ENCODE measurements at places on chromosomes 5 and 9. TPM values are rescaled to one million over a fixed set of nuclear protein-coding genes. Genes with fewer than 3 reads are reported as not detected.

The NRG2 gene
- not detected for polyA plus RNA-seq

The HRCT1 gene
- polyA plus RNA-seq, result 0.44 TPM

The ARHGEF28 gene
- 4.8 TPM for polyA plus RNA-seq

The PKD2L2 gene
- polyA plus RNA-seq, result not detected

The NUTM2G gene
- not detected for polyA plus RNA-seq

The DNM1 gene
- 0.68 TPM for polyA plus RNA-seq

The TNC gene
- polyA plus RNA-seq, result 1.9 TPM

The REXO4 gene
- 12.1 TPM for polyA plus RNA-seq

The DNAJC21 gene
- 8.8 TPM for polyA plus RNA-seq

The PCDHB14 gene
- polyA plus RNA-seq, result 0.23 TPM

The CCDC69 gene
- 28.6 TPM for polyA plus RNA-seq

The CDKN2A gene
- 0.76 TPM for polyA plus RNA-seq

DNA sequence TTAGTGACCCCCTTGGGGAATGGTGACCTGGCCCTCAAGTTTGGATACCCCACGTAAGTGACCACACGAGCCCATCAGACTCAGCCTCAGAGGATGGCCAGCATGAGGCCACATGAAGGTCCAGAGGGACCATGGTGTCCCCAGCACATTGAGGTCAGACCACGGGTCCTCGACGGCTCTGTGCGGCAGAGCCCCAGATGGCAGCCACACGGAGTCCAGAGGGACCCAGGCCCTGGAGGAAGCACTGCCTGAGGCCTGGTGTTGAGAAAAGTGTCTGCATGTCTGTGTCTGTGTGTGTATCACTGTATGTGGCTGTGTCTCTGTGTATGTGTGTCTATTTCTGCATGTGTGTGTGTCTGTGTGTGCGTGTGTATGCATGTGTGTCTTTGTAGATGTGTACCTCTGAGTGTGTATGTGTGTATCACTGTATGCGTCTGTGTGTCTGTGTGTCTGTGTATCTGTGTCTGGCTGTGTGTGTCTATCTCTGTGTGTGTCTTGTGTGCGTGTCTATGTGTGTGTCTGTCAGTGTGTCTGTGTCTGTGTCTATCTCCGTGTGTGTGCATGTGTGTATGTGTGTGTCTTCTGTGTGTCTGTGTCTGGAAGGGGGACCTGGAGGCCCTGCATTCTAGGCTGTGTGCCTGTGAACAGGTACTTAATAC lies 992 bp downstream of the LCNL1 start:
- DNase-seq, result no peak

GRCh38 chr5:107601076-107601475 lies 69.7 kb downstream of the EFNA5 start:
- DNase-seq, result no peak

- DNase-seq, result no peak
Measured at GRCh38 chr9:16245756-16246440, 624.6 kb downstream of the BNC2 start.

DNA sequence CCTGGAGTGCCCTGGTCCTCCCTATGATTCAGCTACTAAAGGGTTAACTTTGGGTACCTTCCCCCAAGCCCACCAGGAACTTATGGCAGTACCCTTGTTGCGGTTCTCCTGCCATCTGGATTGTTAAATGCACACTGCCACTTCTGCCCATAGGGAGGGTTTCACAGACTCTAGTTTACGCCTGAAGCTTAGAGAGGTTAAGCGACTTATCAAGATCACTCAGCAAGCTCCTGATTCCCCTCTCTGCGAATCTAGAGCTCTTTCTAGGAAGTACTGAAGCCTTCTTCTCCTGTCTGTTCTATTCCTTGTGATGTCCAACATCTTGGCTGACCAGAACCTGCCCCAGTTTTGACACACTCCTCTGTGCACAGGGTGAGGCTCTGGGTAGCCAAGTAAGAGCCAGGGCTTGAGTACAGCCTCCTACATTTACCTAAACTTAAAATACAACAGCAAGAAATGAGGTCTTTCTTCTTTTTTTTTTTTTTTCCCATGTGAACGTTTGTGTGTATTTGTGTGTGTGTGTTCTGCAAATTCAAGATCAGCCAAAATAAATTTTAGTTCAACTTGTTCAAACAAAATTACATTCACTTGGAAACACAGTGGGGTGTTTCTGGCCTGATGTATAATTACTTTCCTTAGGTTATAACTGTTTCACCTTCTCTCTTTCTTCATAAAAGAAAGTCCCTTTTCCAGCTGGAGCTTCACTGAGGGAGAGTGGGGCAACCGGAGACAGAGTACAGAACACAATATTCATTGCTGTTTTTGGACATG lies 28.7 kb upstream of the KLF4 start:
- DNase-seq, result no peak

GRCh38 chr5:176541338-176542134 lies 4.3 kb upstream of the RNF44 start:
- DNase-seq, result no peak

GRCh38 chr9:29556317-29556716 lies 1983.0 kb upstream of the C9orf72 start:
- DNase-seq, result no peak

DNA sequence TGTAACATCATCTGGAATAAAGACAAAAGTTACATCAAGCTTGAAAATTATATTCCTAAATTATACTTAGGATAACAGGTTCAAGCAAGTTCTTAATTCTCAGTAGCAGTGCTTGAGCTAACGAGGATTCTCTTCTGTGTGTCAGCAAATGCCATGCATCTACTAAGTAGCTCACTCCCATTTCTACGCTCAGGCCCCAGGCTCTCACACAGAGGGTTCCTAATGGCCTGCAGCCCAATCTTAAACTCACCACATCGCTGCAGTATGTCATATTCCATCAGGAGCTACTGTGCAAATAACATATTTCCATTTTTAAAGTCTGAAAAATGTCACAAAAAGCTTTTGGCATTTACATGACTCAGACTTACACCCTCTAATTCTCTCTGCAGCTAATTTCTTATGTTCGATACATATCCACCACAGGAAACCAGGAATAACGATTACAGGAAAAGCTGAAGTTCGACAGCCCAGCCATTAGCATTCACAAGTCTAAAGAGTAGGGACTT lies 474.8 kb downstream of the EFNA5 start:
- no peak for DNase-seq

GRCh38 chr9:86042199-86042978 lies 57.0 kb downstream of the GOLM1 start:
- DNase-seq, result no peak

DNA sequence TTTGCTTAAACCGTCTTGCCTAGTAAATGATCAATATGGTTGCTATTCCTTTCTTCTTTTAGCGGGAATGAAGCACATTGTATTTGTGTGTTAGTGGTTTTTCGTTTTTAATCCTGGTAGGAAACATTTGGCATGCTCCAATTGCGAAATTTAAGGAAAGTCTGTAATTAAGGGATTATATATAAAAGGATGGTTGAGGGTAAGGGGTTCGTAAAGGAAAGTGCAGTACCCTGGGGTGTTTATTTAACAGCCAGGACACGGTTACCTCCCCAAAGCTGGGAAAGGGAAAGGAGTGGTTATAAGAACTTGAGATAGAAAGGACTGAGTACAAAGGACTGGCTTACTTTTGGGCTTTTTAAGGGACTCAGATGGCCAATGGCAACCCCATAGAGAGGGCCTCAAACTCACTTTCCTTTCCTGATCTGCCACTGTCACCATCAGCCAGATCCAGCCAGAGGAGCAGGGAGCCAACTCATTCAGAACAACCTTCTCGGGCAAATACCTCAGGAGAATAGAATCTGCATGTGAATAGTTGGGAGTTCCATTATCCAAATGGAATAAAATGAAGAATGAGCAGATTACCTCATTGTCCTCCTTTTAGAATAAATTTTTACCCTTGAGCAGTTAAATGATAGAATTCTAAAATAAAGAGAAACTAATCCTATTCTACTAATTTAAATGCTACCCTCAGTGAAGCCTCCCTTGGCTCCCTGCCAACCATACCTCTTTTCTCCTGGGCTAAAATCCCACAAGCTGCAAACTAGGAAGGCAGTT lies 117.7 kb downstream of the SNCAIP start:
- DNase-seq, result no peak

DNA sequence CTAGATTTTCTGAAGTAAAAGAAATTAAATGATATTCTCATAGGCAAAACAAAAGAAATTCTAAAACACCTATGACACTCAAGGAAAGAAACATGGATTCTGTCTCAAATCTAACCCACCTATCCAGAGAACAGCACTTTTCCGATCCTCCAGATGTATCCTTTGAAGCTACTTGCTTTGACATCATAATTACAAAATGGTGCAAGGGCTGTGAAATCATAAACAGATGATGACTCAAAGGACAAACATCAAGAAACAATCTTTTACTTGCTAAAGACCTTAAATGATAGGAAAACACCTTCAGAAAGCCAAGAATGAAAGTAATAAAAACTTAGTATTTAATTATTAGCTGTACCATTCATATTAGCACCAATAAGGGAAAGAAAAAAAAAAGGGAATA lies 202.6 kb downstream of the DENND1A start:
- DNase-seq, result no peak

- no peak for DNase-seq
Measured at GRCh38 chr9:136545692-136545964, 220 bp downstream of the NOTCH1 start.

DNA sequence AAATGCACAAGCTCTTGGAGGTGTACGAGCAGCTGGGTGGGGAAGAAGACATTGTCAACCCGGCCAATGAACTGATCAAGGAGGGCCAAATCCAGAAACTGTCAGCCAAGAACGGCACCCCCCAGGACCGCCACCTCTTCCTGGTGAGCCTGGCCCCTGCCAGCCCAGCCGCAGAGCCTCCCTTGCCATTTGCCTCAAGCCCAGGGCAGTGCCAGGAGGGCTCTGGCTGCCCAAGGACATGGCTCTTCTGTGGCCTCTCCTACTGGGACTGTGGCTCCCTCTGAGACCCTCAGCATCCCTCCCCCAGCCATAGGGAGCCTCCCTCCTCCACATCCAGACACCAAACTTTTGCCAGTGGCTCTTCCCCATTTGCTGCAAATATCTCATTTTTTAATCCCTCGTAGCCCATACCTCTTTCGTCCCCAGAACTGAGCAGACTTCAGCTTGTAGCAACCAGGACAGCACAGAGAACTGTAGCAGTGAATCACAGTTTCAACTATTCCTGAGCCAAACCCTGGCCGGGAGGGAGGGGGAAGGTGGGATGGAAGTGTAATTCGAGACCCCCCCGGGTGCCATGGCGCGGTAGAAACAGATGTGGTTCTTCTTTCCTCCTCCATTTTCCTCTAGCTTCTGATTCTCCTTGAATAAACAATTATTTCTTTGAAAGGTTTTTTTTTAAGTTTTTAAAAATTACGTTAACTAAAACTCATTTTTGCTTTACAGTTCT lies 44.5 kb upstream of the SUSD3 start:
- DNase-seq, result no peak

DNA sequence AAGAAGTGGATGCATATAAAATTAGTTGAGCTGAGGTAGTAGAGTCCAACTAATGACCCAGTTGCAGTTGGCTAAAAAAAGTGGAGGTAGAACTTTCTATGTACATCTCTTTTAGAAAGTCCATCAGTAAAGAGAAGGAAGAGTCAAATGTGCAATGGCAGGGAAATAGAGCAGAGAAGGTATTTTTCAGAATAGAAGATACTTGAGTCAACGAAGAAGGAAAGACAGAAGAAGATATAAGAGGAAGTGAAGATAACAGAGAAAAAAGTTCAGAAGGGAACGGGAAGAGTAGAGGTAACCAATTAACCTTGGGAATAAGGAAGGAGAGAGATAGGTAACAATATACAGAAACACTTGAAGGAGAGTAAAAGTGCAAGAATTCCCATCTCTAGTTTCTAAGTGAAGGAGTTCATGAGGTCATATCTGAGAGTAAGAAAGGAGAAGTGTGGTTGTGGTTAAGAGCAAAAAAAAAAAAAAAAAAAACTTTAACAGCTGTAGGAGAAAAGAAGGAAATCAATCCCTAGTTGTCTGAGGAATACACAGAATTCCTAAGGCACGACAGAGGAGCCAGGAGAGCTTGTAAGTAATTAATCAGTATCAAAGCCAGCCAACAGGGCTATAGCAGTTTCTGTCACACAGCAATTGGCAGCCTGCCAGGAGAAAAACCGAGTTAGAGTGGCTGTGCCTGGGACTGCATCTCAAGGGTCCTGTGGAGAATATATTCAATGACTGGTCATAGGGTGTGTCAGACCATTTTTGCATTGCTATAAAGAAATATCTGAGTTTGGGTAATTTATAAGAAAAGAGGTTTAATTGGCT lies 61.0 kb downstream of the ARL15 start:
- peak; percentile 71 for DNase-seq

DNA sequence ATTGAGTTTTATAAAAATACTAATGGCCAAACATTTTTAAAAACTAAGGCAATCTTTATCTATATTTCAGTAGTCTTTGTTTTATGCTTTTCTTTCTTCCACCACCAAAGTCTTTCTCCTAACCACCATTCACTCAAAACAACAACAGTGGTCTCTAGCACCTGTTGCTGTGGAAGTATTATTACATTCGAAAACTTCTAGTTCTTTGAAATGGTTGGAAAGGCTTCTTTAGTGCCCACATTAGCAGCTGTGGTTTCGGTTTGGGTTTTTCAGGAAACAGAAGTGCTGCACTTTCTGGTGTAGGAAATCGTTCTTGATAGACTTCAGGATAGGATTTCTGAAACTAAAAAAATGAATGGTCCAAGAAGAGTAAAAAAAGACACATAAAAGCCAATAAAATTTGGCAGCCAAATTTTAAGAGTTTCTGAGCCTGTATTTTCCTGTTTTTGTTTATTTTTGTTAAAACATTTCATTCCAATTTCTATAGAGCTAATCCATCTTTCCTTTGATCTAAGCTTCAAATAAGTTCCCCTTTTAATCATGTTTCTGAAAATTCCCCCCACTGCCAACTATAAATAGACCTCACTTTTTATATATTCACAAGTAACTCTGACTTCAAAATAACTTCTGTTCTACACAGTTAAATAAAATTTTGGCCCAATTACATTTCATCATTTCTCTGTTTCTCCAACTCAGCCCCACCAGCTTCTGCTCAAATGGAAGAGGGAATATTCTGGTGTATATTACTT lies 102.2 kb downstream of the DEPDC1B start:
- no peak for DNase-seq

DNA sequence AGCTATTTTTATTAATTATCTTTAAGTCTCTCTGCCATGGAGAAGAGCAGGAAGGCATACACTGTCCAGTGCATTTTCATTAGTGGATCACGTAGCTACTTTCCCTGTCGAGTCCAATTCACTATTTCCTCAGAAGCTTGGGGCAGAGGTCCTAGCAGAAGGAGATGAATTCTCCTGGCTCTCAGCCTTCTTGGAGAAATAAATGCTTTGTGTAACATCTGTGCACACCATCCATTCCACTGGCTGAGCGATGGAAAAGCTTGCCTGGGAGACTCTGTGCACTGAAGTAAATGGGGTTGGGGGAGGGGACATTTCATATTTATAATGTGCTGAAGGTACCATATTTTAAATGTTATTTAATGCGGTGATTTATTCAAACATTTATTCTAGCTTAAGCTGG lies 23.4 kb downstream of the PROP1 start:
- DNase-seq, result no peak

DNA sequence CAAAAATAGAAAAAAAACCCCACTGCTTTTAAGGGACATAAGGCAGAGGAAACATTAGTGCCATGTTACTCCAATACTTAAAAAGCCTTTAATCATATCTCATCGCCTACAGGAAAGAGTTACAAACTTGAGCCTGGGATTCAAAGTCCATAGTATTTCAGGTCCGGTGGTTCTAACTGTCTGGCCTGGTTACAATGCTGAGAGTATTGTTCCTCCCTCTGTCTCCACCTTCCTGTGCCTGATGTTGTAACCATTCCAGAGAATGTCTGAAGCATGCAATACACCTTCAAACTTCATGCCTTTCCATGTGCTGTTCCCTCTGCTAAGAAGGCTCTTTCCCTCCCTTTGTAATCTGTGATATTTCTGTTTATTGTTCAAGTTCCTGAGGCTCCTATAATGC lies 41.6 kb upstream of the SLC36A2 start:
- DNase-seq, result no peak

- DNase-seq, result no peak
Measured at GRCh38 chr5:157269761-157270272, 3.9 kb downstream of the CYFIP2 start.
